ENCODE measurements at places on chromosomes 4 and X.

GRCh38 chr4:83890231-83890630 lies 354.3 kb downstream of the GPAT3 start:
- no peak for DNase-seq

GRCh38 chrX:140180585-140180984 lies 215.3 kb upstream of the CXorf66 start:
- no peak for DNase-seq

- no peak for DNase-seq
Measured at GRCh38 chr4:86974551-86974994, 39.8 kb downstream of the AFF1 start.

DNA sequence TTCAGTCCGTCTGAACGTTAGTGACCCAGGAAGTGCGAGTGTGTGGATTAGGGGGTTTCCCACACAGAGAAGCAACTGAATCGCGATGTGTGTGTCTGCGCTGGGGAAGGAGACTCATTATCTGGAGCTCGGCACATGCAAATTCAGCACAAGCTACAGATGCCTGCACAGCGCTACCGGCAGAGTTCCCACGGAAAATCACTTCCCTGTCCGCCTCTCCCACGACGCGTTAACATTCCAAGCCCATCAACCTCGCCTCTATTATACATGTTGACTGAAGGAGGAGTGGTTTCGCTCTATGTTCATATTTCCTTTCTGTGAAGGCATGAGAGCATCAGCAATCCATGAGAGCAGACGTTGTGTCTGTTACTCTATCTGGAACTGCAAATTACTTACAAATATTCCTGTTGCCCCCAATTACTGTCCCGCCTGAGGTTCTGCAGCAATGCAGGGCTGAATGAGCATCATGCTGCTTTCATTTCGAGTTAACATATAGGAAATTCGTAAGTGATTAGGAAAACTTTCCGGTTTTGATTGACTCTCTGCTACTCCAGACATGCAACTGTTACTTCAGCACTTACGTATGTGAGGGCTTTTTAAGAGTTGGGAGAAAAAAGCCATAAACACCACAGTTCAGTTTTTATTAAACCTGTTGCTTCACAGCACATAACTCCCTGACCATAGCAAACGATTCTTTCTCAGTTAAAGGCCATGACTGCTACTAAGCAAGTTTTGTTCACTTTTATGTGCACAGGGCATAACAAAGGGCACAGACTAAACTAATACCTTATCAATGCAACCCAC lies 15.0 kb upstream of the MTNR1A start:
- DNase-seq = no peak

DNA sequence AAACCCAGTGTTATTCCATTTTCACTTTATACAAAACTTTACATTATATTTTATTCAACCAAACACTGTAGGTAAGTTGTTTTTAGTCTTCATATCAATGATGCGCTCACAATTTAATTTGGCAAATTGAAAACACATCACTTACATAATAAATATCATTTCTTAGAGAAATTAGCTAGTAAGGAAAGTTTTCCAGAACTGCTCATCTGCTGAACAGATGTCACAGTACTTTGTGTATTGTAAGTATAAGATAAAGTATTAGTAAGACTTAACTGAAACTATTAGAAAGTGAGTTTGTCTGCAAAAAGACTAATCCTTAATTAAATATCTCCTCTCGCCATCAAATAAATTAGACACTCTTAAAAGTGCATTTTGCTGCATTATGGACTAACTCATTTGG lies 108.7 kb upstream of the PACRGL start:
- no peak for DNase-seq

- DNase-seq = no peak
Measured at GRCh38 chr4:154623436-154623835, 11.0 kb upstream of the FGG start.

DNA sequence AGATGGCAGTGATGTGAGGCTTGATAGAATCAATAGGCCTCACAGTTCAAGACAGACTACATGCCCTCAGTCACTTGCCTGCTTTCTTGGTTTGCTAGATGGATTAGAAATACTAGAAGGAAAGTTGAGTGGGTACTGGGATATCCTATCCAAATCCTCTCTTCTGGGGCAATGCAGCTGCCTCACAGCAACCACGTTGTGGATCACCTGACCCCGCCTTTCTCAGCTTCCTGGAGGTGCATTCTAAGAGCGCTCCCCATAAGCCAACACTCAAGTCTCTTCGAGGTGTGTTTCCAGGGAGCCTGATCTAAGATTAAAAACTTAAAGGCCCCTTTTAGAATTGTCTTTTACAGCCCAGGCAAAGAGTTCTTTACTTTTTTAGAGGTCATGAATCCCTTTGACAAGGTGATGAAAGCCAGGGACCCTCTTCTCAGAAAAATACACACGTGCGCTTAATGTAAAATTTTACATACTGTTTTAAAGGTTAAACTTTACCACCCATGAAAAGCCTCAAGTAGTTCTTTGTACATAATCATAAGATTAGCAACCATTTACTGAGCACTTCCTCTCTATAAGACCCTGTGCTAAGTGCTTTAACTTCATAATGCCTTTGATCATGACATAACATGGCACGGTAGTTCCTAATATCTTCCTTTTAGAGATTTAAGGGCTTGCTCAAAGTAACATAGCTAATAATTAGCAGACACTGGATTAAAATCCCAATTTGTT lies 840 bp upstream of the RPL34 start:
- no peak for DNase-seq

DNA sequence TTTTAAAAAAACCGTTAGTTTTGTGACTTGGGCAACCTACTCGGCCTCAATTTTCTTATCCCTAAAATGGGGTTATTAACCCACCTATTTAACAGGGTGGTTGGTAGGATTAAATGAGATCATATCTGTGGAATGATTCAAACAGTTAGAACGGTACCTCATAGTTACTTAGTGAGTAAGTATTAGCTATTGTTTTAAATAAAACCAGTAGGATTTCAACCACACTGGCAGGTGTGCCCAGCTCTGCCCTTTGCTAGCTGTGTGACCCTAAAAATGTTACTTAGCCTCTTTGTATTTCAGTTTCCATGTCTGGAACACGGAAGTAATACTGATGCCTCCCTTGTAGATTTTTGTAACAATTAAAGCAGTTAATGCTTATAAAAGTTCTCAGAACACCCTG lies 225.8 kb upstream of the SPRY1 start:
- no peak for DNase-seq

DNA sequence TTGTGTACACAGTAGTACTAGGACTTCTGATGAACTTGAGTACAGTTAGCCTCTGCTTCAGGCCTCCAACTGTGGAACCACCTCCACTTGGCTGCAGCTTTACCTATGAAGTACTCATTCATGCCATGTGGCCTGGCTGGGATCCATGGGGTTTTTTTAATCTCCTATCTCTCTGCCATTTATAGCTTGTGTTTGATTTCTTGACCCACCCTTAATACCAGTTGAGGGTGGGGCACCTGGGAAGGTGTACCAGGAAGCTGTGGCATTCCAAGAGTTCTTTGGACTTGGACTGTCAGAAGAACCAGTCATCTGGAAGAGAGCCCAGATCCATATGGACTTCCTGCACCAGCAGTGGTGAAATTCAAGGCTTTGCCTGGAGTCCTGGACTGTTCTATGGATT lies 230.1 kb downstream of the SHROOM3 start:
- no peak for DNase-seq

DNA sequence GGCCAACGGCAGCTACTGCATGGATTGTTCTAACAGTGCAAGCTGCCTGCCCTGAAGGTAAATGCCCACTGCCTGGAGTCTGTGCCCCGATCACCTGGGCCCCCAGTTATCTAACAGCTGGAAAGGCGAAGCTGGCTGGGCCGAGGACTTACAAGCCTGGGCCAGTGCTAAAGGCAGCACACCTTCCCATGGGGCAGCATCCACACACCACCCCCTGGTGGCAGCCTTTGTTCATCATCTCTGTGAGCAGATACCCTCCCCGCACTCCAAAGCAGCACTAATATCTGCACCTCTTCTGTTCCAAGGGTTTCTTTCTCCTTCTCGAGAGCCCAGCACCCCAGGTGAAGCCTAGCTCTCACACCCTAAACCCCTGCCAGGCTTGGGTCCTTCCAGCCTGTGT lies 7.6 kb downstream of the SLC2A9 start:
- DNase-seq = no peak

- DNase-seq = no peak
Measured at GRCh38 chr4:13169731-13170525, 314.2 kb downstream of the RAB28 start.

DNA sequence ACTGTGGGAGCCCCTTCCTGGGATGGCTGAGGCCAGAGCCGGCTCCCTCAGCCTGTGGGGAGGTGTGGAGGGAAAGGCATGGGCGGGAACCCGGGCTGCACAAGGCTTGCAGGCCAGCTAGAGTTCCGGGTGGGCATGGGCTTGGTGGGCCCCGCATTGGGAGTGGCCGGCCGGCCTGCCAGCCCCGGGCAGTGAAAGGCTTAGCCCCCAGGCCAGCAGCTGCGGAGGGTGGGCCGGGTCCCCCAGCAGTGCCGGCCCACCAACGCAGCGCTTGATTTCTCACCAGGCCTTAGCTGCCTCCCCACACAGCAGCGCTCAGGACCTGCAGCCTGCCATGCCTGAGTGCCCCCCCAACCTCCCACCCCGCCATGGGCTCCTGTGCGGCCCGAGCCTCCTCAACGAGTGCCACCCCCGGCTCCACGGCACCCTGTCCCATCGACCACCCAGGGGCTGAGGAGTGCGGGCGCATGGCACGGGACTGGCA lies 78.0 kb downstream of the COX7B2 start:
- DNase-seq = no peak

DNA sequence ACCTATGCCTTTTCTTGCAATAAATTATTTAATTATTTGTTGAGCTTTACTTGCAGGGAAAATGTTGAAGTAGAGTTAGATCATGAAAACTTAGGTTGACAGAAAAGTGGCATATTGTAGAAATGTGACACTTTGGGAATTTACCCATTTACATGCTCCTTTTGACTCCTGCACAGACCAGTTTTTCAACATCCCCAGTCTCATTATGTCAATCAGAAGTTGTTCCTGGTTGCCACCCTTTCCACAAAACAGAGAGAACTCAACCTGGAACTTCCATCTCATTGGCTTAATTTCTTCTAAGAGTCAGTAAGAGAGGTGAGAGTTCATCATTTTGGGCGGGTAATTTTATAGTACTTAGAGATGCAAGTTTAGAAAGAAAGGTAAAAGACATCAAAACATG lies 284.6 kb upstream of the ANKRD50 start:
- DNase-seq = no peak

- DNase-seq = no peak
Measured at GRCh38 chrX:627510-627981, 3.0 kb upstream of the SHOX start.

- no peak for DNase-seq
Measured at GRCh38 chr4:23959396-23960148, 69.7 kb upstream of the PPARGC1A start.

DNA sequence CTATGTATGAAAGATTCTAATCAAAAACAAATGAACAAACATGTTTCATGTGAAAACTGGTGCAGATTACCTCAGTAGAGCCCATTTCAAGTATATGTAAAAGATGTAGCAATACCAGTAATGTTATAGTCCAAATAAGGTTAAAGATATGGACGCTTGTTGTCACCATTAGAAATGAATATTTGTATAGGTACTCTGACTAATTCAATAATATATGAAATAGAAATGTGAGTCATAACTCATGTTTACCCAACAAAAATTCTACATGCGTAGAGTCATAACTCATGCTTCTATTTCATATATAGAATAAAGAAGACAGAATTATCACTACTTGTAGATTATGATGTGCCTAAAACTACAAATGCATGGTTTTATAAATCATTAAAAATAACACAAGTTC lies 739.1 kb upstream of the DIAPH2 start:
- no peak for DNase-seq

DNA sequence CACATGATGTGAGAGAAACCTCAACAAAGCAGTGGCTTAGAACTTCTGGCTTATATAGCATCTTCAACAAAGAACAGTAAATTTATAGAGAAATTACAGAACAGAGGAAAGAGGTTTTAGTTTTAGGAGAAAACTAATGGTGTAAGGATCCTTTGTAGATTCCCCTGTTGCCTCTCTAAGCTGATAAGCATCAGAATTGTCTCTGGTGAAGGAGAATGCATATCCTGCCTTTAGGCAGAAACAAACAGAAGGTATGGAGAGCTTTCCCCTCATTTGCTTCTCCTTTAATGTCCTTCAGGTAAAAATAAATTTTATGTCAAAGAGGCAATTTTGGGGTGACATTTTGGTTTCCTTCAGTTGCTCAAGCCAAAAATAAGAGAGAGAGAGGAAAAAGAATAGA lies 625.9 kb downstream of the CCSER1 start:
- no peak for DNase-seq

DNA sequence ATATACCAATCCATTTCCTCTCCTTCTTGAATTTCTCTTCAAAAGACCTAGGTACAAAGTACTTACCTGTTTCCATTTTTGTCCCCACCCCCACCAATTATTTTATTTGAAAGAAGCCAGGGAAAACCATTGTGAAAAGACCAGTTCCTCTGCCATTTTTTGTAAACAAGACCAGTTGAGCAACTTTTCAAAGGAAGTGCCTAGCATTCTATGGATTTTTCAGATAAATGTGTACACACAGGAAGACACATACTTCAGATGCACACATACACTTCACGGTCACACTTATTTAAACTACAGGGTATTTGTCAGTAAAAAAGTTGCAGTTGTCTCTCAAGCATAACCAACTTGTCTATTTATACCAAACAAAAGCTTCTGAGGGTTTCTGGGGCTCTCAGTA lies 587.2 kb upstream of the KLHL4 start:
- DNase-seq = no peak

- no peak for DNase-seq
Measured at GRCh38 chr4:181959121-181959520, 284.1 kb upstream of the TENM3 start.

- no peak for DNase-seq
Measured at GRCh38 chrX:21355831-21356230, 18.4 kb upstream of the CNKSR2 start.

Data from NCI-H524 treated with DMSO at 0.1 percent for 48 hours (cell line).